ENCODE measurements at places on chromosomes 16 and 17. TPM values are rescaled to one million over a fixed set of nuclear protein-coding genes. Genes with fewer than 3 reads are reported as not detected.

GRCh38 chr16:15739464-15739863, 89.4 kb downstream of the NDE1 start:
- no peak for DNase-seq

GRCh38 chr16:11250091-11250785, 5.8 kb downstream of the SOCS1 start:
- DNase-seq = no peak

WFIKKN2 gene
- total RNA-seq = 0.07 TPM

DNA sequence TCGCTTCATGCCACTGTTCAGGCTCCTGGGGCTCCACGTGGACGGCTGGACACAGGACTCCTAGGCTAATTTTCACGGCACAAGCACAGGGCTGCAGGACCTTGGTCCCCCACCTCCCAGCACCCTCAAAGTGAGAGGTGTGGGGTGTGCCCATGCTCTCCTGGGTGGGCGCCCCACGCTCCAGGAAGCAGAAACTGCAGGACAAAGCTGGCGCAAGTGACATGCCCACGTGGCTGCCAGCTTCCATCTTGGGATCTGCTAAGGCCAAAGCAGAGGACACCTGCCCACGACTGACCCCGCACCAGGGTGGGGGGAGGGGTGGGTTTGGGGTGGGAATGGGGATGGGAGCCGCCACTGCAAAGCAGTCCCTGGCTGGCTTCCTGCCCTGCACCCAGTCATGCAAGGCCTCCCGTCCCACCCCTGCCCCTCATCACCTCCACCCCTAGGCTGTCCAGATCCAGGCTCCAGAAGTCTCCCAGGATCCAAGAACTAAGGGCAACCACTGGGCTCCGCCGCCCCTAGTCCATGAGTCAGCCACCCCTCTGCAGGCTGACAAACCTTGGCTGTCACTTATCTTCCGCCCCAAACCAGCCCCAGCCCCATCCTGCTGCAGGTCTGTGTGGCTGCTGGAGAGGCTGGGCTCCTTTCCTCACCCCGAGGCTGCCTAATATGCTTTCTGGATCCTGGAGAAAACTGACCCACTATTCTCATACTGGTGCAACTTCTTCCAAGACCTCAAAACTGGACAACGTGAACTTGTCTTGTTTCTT, 11.1 kb downstream of the USP6 start:
- DNase-seq = no peak

GRCh38 chr16:17773698-17774101, 302.9 kb upstream of the XYLT1 start:
- DNase-seq = no peak

NOS2 gene
- 0.12 TPM for total RNA-seq

CCL16 gene
- not detected for total RNA-seq

C17orf67 gene
- total RNA-seq = 1.1 TPM
